ENCODE measurements at places on chromosomes 16 and 17. TPM values are rescaled to one million over a fixed set of nuclear protein-coding genes. Genes with fewer than 3 reads are reported as not detected.

- peaks cover 2% of the 10 kb centered on the region for H3K27me3 ChIP-seq
- DNase-seq, result no peak
- no peak overlapping the region for H3K27ac ChIP-seq
- H3K36me3 ChIP-seq, result no peaks in the 10 kb centered on the region
These were observed 4.2 kb downstream of the ITGB3 start for GRCh38 chr17:47257651-47258339.

GRCh38 chr17:76547183-76547641 is 7.4 kb downstream of the PRCD start:
- H3K27me3 ChIP-seq, result no peaks in the 10 kb centered on the region
- no peak overlapping the region for H3K4me3 ChIP-seq
- H3K27ac ChIP-seq, result peak overlapping the region; percentile 51
- no peaks in the 10 kb centered on the region for H3K36me3 ChIP-seq

GRCh38 chr16:28110479-28110878 is 47.0 kb upstream of the GSG1L start:
- H3K27ac ChIP-seq, result no peak overlapping the region
- peaks cover 45% of the 10 kb centered on the region for H3K36me3 ChIP-seq
- no peaks in the 10 kb centered on the region for H3K27me3 ChIP-seq
- DNase-seq, result no peak
- no peaks in the 10 kb centered on the region for H3K4me1 ChIP-seq

DNA sequence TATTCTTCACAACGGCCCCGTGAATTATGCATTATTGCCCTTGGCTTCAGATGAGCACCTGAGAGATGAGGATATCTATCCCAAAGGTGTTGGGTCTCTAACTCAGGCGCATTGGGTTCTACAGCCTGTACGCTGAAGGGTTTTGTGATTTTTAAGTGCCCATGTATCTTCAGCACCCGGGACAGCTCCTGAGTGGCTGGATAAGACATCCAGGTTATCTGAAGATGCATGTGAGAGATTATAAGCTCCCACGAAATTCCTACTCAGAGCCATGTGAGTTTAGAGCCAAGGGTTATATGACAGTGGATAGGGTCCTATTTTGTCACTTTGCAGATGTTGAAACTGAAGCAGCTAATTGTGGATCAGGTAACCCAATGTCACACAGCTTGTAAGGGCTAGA is 612.3 kb upstream of the EEF2KMT start:
- H3K36me3 ChIP-seq, result no peaks in the 10 kb centered on the region
- peak; percentile 81 for DNase-seq
- H3K27ac ChIP-seq, result no peak overlapping the region
- H3K27me3 ChIP-seq, result no peaks in the 10 kb centered on the region
- no peak overlapping the region for H3K4me3 ChIP-seq
- no peaks in the 10 kb centered on the region for H3K4me1 ChIP-seq

DNA sequence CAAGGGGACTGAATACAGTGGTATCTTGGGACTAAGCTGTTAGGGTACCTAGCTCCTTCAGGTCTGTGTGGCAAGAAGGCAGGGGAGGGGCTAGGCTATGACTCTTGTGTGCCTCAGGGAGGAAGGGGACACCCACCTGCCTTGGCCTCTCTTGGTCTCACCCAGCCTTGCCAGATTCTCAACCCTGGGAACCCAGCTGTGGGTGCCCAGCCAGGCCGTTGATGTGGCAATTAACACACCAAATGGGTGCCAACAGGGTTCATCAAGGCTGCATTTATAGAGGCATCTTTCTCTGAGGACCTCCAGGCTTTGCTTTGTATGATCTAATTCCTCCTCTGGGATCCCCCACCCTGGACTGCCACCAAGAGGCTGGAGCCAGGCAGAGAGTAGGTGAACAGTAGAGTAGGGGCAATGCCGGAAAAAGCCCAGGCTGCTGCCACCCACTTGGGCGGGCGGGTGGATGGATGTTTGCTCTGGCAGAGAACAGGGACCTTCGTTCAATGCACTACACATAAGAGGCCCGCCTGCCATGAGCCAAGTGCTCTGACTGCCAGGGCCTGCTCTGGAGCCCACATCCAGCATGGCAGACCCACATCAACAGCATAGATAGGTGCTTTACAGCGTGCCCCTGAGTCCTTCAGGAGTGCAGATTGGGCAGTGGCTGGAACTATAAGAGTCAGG is 3.2 kb upstream of the ASB16 start:
- peaks cover 7% of the 10 kb centered on the region for H3K4me1 ChIP-seq
- DNase-seq, result no peak
- H3K27me3 ChIP-seq, result no peaks in the 10 kb centered on the region
- no peak overlapping the region for H3K4me3 ChIP-seq

Gene SLC6A4
- 0.94 TPM for total RNA-seq

GRCh38 chr16:3075523-3075915 is 10.1 kb downstream of the IL32 start:
- H3K27me3 ChIP-seq, result no peaks in the 10 kb centered on the region
- no peaks in the 10 kb centered on the region for H3K4me1 ChIP-seq
- H3K36me3 ChIP-seq, result no peaks in the 10 kb centered on the region
- H3K4me3 ChIP-seq, result no peak overlapping the region
- DNase-seq, result no peak
- no peak overlapping the region for H3K27ac ChIP-seq

DNA sequence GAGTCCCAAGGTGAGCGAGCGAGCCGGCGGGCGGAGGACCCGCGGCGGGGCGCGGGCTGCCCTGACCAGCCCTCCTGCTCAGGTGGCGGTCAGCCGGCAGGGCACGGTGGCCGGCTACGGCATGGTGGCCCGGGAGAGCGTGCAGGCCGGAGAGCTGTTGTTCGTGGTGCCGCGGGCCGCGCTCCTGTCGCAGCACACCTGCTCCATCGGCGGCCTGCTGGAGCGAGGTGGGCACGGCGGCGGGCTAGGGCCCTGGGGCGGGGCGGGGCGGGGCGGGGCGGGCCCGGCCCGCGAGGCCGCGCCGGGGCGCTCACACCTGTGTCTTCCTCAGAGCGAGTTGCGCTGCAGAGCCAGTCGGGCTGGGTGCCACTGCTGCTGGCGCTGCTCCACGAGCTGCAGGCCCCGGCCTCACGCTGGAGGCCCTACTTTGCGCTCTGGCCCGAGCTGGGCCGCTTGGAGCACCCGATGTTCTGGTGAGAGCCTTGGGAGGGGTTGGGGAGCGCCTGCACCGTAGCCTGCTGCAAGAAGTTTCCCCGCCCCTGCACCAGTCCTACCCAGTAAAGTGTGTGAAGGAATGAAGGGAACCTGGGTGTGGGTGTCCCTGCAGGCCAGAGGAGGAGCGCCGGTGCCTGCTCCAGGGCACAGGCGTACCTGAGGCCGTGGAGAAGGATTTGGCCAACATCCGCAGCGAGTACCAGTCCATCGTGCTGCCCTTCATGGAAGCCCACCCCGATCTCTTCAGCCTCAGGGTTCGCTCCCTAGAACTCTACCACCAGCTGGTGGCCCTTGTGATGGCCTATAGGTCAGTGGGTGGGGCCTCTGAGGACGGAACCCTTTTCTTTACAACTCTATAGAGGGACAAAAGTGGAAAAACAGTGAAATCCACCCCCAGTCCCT is 802 bp downstream of the SETD6 start:
- H3K27ac ChIP-seq, result peak overlapping the region; percentile 83
- no peaks in the 10 kb centered on the region for H3K4me1 ChIP-seq
- H3K27me3 ChIP-seq, result no peaks in the 10 kb centered on the region
- H3K4me3 ChIP-seq, result peak overlapping the region; percentile 74
- peaks cover 34% of the 10 kb centered on the region for H3K36me3 ChIP-seq

Gene GINS3
- total RNA-seq, result 2.6 TPM

- H3K4me3 ChIP-seq, result no peak overlapping the region
- no peak overlapping the region for H3K27ac ChIP-seq
- no peaks in the 10 kb centered on the region for H3K4me1 ChIP-seq
- no peaks in the 10 kb centered on the region for H3K36me3 ChIP-seq
These were observed 38.4 kb downstream of the TOM1L2 start for GRCh38 chr17:17933775-17934174.

DNA sequence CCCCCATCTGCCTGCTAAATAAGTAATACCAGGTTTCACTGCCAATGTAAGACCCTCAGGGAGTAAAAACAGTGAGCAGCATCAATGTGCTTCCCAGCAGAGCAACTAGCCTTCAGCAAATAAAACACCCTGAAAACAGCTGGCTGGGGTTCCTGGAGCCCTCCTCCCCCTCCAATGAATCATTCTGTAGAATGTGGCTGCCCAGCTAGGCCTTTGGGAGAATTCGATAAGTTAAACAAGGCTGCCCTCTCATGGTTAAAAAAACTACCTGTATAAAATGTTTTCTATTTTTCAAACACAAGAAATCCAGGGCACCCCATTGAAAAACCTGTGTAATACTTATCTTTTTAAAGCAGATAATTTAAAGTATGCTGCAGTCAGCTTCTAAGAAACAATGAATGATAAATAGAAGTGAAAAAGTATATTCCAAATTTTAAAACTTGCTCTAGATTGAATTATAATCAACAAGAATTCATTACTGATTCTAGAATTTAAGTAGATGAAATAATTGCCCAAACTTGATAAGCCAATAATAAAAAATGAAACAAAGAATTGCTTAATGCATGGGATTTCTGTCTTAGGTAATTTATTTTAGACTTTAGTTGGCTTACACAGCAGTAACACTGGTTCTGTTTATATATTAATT is 9.4 kb upstream of the TOM1L1 start:
- H3K4me3 ChIP-seq, result no peak overlapping the region
- H3K36me3 ChIP-seq, result no peaks in the 10 kb centered on the region
- no peak overlapping the region for H3K27ac ChIP-seq
- DNase-seq, result peak; percentile 90
- H3K27me3 ChIP-seq, result no peaks in the 10 kb centered on the region

Gene FOXJ1
- 6.8 TPM for total RNA-seq

- no peak overlapping the region for H3K27ac ChIP-seq
- no peak for DNase-seq
- no peaks in the 10 kb centered on the region for H3K4me1 ChIP-seq
- H3K27me3 ChIP-seq, result no peaks in the 10 kb centered on the region
These were observed 225.9 kb upstream of the PMFBP1 start for GRCh38 chr16:72397876-72398275.

- no peak overlapping the region for H3K4me3 ChIP-seq
- H3K4me1 ChIP-seq, result peaks cover 3% of the 10 kb centered on the region
- H3K27ac ChIP-seq, result no peak overlapping the region
- H3K27me3 ChIP-seq, result no peaks in the 10 kb centered on the region
- H3K36me3 ChIP-seq, result no peaks in the 10 kb centered on the region
- no peak for DNase-seq
These were observed 3.7 kb upstream of the PYCR1 start for GRCh38 chr17:81940538-81941483.

DNA sequence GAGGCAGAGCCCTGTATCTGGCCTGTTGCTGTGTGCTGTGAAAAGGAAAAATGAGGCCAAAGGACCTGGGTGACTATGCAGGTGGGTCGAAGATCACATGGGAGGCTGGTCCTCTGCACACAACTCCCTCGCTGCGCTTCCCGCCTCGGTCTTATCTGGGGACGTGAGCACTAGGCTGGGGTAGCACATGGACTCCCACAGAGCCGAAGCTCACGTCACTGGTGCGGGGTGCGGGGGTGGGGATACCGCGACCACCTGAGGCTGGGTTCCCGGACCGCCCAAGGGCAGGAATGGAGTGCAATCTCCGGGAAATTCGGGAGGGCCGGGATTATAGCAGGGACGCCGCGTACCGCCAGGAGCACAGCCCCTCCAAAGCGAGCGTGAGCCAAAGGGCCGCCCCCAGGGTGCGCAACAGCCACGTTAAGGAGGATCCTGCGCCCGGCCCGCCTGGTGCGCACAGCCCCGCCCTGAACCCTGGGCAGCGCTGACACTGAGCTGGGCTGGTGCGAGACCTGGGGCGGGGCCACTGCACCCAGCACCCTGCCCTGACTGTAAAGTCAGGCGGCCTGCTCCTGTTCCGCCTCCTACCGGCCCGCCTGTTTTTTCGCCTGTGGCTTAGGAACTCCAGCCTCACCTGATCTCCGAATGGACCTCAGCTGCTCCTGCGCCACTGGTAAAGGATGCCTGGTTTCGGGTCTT is 4.8 kb downstream of the MT1A start:
- peak; percentile 50 for DNase-seq
- peaks cover 6% of the 10 kb centered on the region for H3K4me1 ChIP-seq
- no peaks in the 10 kb centered on the region for H3K36me3 ChIP-seq
- no peak overlapping the region for H3K4me3 ChIP-seq
- no peak overlapping the region for H3K27ac ChIP-seq
- H3K27me3 ChIP-seq, result peaks cover 66% of the 10 kb centered on the region

Gene KRT33A
- total RNA-seq, result not detected

- peak overlapping the region; percentile 38 for H3K27ac ChIP-seq
- DNase-seq, result peak; percentile 27
- H3K4me1 ChIP-seq, result peaks cover 41% of the 10 kb centered on the region
These were observed 9.6 kb downstream of the POLR2C start for GRCh38 chr16:57471852-57472664.

Gene SPAG7
- 73.6 TPM for total RNA-seq

Gene CCL16
- total RNA-seq, result 0.79 TPM

Gene VPS35L
- 63.5 TPM for total RNA-seq

DNA sequence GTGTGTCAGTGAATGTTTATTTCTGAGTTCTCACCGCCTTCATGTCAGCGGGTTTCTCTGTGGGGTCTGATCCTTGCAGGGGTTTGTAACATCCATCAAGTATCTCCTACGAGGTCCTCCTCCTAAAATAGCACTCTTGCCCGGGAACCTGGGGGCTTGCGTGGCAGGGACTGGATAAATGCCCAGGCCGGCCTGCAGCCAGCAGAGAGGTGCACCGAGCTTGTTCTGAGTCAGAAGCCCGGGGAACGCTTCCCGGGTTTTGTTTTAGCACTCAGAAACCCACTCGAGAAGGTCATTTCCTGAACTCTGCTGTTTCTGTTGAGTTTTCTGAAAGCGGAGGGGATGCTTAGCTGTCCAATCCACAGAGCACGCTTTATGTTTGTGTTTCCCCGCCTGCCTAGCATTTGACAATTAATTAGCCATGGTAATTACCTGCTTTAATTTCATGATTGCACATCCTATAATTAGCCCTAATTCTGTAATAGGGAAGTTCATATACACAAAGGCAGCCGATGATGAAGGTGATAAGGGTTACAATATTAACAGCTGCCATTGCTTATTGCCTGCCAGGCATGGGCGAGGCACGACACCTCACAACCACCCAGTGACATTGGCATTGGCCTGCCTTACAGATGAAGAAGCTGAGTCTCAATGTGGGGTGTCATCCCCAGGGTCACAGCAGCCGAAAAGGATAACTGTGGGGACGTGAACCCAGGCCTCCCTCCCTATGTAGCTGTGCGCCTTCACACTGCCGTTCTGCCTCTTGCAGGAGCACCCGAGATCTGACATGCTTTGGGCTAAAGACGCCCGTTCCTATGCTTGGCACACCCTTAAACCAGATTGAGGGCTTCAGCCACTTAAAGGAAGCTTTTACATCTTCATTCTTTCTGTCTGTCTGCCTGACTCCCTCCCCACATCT is 333.1 kb downstream of the CPPED1 start:
- H3K36me3 ChIP-seq, result no peaks in the 10 kb centered on the region
- peaks cover 24% of the 10 kb centered on the region for H3K4me1 ChIP-seq

Gene NUP93
- 48.8 TPM for total RNA-seq

- no peak for DNase-seq
- H3K27ac ChIP-seq, result no peak overlapping the region
- H3K27me3 ChIP-seq, result no peaks in the 10 kb centered on the region
- H3K4me1 ChIP-seq, result no peaks in the 10 kb centered on the region
- no peak overlapping the region for H3K4me3 ChIP-seq
- H3K36me3 ChIP-seq, result no peaks in the 10 kb centered on the region
These were observed 16.0 kb upstream of the HEATR6 start for GRCh38 chr17:60094754-60095153.

All from kidney (tissue), 22 donors.